ENCODE measurements at places on chromosomes 12 and 14.

GRCh38 chr12:88063375-88063774 is 34.2 kb upstream of the C12orf50 start:
- no peak for DNase-seq

DNA sequence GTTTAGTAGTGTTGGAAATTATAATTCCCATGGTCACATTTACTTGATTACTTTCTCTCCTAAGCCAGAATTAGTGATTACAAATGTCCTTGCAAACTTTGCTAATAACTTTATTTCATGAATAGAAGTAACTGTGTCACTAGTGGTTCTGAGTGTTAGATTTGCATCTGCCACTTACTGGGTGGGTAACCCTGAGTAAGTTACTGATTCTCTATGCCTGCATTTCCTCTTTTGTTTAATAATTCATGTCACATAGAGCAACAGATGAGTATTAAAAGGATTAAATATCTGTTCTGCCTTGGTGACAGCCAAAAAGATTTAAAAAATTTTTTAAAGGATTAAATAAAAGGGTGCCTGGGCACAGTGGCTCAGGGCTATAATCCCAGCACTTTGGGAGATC is 78.6 kb downstream of the BHLHE41 start:
- no peak for DNase-seq

GRCh38 chr12:57744194-57744776 is 554 bp upstream of the TSPAN31 start:
- DNase-seq, result no peak

DNA sequence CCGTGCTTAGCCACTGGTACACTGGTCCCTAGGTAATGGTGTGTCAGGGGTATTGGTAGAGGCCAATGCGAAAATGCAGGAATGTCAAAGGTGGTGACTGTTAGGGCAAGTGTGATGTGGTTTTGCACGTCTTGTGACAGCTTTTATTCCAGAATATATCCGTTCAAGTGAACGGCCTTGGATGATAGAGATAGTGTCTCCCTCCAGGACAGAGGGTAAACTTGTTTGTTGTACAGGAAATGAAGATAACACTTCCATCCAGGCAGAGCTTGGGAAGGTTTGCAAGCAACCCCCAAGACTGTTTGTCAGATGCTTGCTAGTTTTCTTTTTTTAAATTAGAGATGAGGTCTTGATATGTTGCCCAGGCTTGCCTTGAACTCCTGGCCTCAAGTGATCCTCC is 84.2 kb downstream of the DNAH10 start:
- no peak for DNase-seq

All from epithelial cell of proximal tubule (primary cell).